ENCODE measurements at places on chromosomes 2 and 18. TPM values are rescaled to one million over a fixed set of nuclear protein-coding genes. Genes with fewer than 3 reads are reported as not detected.

The PKP4 gene
- 33.3 TPM for total RNA-seq

DNA sequence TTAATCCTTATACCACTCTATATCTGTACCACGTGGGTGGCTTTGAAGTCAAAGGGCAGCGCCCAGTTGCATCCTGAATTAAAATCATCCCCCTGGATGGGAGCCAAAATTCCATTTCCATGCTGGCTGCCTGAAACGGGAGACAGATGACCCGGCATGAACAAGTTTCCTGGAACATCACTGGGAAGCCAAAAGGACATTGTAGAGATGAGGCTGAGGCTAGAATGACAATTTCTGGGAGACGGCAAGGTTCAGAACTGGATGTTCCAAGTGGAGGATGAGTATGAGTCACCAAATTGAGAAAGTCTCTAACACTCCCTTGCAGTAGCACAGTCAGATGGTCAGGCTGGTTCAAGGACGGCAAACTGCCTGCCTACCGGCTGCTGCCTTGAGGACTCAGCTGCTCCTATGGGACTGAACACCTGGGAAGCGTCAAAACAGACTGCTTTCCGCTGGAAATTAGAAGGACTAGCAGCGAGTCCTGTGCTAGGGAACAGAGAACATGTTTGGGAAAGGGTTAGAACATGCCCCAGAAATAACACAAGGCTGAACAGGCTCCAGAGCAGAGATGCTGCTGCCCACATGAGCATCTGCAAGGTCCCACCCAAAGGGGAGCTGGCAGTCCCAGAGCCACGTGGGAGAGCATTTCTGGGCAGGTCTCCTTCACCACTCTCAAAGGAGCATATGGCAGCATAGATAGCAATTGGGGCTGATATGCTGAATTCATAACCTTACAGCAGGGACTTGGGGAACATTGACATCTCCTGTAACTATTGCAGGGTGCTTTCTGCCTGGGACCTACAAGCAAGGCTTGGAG lies 32.0 kb downstream of the YPEL5 start:
- peak; percentile 46 for DNase-seq

GRCh38 chr2:167059173-167059572 lies 170.9 kb downstream of the XIRP2 start:
- DNase-seq = no peak

GRCh38 chr18:10900435-10900834 lies 248.9 kb downstream of the PIEZO2 start:
- no peak for DNase-seq

GRCh38 chr2:233053928-233054784 lies 6.0 kb upstream of the INPP5D start:
- peak; percentile 29 for DNase-seq
